Endothelial cell of umbilical vein (primary cell): ENCODE measurements at places on chromosomes 11 and 22. TPM values are rescaled to one million over a fixed set of nuclear protein-coding genes. Genes with fewer than 3 reads are reported as not detected.

The CLDN5 gene
- 165 and 198 TPM in 2 replicates for total RNA-seq

GRCh38 chr11:130203766-130204702 is 44.5 kb downstream of the ST14 start:
- DNase-seq: no peak

GRCh38 chr22:20785415-20785814 is 11.5 kb downstream of the SERPIND1 start:
- no peak for DNase-seq

- DNase-seq: no peak
Measured at GRCh38 chr22:24028533-24028932, 17.4 kb downstream of the CABIN1 start.
